ENCODE measurements at places on chromosomes 7 and 10.

DNA sequence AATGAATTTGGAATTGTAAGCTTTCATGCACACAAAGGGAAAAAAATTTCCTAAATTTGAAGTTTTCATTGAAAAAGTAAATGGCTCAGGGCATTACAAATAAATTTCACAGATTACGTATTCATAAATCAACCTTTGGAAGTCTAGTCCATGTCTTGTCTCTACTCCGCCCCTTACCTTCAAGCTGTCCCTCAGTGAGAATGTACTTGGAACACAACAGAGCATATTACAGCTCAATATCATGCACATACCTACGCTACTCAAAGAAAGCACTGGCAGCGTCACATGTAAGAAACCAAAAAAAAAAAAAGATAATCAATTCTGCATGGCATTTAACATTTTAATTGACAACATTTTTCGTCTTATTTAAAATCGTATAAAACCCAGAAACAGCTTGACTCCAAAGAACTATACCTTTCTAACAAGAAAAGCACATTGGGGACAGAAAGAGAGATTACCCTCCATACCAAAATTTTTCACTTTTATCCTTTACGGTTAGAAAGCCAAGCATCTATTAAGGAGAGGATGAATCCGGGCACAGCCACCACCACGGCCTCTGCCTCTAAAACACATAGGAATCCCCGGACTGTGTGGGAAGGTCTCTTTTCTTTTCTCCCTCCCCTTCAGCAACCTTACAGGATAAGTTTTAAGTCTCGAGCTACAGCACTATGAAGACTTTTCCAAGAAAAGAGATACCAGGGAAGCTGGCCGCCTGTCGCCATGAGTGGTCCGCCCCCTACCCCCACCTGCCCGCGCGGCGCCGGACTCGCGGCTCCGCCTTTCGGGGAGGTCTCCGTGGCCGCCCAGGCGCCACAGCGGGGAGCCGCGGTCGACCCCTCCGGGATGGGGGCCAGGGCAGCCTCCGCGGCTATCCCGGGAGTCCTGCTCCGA, 1.1 kb downstream of the JMJD1C start:
- DNase-seq: no peak

DNA sequence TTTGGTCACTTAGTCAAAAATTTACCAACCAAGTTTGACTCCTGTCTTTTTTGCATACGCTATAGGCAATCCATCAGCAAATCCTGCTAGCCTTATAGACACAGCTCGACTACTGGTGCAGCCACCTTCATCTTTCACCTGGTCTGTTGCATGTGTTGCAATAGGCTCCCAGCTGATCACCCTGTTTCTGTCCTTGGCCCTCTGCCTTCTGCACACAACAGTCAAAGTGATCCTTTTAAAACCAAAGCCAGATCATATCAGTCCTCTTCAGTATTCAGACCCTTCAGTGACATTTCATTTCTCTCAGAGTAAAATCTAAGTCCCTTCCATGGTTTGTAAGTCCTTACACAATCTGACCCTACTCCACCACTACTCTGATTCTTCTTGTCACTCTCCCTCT, 10.9 kb upstream of the CDK6 start:
- no peak for DNase-seq

- DNase-seq: no peak
Observed at GRCh38 chr10:71531485-71532446, 135.0 kb downstream of the CDH23 start.

DNA sequence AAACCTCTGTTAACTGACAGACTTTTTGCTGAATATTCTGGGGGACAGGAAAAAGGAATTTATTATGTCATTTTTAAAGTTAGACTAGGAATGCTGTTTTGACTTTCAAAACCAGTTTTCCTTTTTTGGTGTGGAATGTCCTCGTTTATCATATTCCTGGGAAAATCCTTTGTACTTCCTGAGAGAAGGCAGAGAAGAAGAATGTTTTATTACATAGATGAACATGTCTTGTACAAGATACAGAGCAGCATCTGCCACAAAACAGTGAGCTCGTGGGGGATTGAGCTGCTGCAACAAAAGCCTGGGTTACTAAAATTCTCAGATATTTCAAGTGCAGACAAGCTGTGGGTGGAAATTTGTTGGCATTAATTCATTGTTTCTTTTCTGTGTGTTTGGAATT, 20.2 kb downstream of the MCU start:
- peak; percentile 37 for DNase-seq

- DNase-seq: no peak
Observed at GRCh38 chr10:71722849-71723248, 3.3 kb upstream of the C10orf105 start.

- no peak for DNase-seq
Observed at GRCh38 chr10:129497013-129497412, 30.0 kb downstream of the MGMT start.

- peak; percentile 57 for DNase-seq
Observed at GRCh38 chr10:2933071-2933470, 134.3 kb upstream of the PFKP start.

GRCh38 chr7:139701908-139702307, 75.9 kb downstream of the HIPK2 start:
- no peak for DNase-seq

DNA sequence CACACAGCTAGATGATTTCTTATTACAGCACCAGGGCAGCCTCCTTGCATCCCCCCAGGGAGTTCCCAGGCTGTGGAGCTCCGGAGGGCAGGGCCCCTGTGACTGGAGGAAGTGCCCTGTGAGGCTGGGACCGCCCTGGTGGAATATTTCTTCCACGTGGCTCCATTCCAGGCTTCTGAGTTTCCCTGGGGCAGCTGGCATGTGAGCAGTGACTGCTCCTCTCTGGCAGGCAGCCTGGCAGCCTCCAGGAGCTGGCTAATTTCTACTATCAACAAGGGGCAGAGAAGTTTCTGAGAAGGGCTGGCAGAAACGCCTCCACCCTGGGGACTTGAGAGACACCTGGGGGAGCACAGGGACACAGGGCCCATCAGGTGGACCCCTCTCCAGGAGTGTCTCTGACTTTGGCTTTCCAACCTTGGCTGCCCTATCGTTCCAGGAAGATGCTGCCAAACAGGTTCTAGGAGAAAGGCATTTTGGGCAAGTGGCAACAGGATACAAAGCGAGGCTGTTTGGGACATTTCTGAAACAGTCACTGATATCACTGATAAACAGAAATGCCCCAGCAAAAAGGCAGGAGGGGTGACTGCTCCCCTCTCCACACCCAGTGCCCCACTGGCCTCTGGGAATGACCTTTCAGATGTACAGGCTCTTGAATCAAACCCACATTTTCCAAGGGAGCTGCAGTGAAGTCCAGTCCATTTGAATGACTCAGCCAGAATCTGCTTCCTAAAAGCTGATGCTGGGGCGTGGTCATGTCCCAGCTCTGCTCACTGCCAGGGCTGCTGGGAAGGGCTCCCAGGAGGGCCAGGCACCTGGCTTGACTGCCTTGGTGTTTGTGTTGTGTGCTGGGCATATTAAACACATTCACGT, 16.1 kb downstream of the MYOF start:
- DNase-seq: peak; percentile 88
